ENCODE measurements at places on chromosomes 6 and 20.

GRCh38 chr6:105994591-105995390 is 91.3 kb upstream of the PRDM1 start:
- H3K4me1 ChIP-seq: no peaks in the 10 kb centered on the region
- peaks cover 24% of the 10 kb centered on the region for H3K27me3 ChIP-seq
- H3K36me3 ChIP-seq: no peaks in the 10 kb centered on the region
- peak overlapping the region; percentile 41 for H3K4me3 ChIP-seq

GRCh38 chr6:158175111-158175510 is 7.0 kb downstream of the GTF2H5 start:
- no peaks in the 10 kb centered on the region for H3K27me3 ChIP-seq
- no peak for DNase-seq
- no peaks in the 10 kb centered on the region for H3K4me1 ChIP-seq

DNA sequence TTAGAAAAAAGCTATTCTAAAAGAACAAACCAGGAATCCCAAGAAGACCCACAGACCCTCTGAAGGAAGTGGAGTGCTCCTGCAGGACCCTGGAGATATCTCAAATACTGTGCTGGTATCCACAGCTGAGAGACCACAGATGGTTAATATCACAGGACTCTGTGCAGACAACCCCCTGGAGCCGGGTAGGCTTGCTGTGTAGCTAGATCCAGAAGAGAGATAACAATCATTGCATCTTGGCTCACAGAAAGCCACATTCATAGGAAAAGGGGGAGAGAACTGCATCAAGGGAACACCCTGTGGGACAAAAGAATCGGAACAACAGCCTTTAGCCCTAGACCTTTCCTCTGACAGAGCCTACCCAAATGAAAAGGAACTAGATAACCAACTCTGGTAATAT is 689.5 kb downstream of the PHF3 start:
- no peak overlapping the region for H3K27ac ChIP-seq
- no peaks in the 10 kb centered on the region for H3K36me3 ChIP-seq
- no peak for DNase-seq

DNA sequence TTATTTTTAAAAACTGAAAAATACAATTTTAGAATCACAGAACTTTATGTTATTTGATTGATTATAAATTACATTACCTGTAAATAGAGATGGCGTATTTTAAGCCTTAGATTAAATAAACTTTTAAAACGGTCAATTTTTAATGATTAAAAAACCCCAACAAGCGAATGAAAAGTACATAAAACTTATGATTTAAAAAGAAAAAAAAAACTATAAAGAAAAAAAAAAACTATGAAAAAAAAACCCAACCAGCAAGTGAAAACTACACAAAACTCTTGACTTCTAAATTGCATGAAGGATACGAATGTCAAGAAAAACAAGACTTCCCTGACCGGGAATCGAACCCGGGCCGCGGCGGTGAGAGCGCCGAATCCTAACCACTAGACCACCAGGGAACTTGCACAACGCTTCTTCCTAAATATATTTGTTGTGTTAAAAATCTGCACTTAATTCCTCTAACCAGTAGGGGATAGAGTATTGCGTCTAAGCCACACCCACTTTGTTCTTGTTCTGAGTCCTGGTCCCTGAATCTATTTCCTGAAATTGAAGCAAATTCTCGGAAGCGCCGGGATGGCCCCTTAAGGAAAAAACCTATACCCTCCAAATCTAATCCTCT is 10.7 kb upstream of the NCOA7 start:
- H3K36me3 ChIP-seq: no peaks in the 10 kb centered on the region
- DNase-seq: peak; percentile 97
- peak overlapping the region; percentile 97 for H3K27ac ChIP-seq
- no peaks in the 10 kb centered on the region for H3K27me3 ChIP-seq
- no peaks in the 10 kb centered on the region for H3K4me1 ChIP-seq

GRCh38 chr6:21199262-21199661 is 394.3 kb upstream of the SOX4 start:
- no peak for DNase-seq
- no peak overlapping the region for H3K4me3 ChIP-seq
- H3K36me3 ChIP-seq: no peaks in the 10 kb centered on the region
- H3K27me3 ChIP-seq: no peaks in the 10 kb centered on the region

- no peaks in the 10 kb centered on the region for H3K27me3 ChIP-seq
- no peak overlapping the region for H3K27ac ChIP-seq
- no peak overlapping the region for H3K4me3 ChIP-seq
- DNase-seq: no peak
- H3K36me3 ChIP-seq: no peaks in the 10 kb centered on the region
Observed at GRCh38 chr6:139099984-139100383, 34.9 kb upstream of the HECA start.

DNA sequence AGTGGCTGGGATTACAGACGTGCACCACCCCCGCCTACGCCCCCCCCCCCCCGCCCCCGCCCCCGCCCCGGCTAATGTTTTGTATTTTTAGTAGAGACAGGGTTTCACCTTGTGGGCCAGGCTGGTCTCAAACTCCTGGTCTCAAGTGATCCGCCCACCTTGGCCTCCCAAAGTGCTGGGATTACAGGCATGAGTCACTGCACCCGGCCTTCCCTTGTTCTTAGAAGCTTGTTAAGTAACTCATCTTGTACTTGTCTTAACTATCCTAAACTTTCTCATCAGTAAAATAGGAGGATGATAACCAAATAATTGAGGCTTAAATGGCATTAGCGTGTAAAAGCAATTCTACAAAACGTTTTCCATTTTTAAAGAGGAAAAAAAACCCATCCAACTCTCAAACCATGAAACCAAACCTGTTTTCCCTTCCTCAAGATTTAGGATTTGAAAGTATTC is 4.2 kb downstream of the CDYL start:
- H3K4me1 ChIP-seq: peaks cover 25% of the 10 kb centered on the region
- no peak overlapping the region for H3K27ac ChIP-seq
- H3K36me3 ChIP-seq: no peaks in the 10 kb centered on the region

DNA sequence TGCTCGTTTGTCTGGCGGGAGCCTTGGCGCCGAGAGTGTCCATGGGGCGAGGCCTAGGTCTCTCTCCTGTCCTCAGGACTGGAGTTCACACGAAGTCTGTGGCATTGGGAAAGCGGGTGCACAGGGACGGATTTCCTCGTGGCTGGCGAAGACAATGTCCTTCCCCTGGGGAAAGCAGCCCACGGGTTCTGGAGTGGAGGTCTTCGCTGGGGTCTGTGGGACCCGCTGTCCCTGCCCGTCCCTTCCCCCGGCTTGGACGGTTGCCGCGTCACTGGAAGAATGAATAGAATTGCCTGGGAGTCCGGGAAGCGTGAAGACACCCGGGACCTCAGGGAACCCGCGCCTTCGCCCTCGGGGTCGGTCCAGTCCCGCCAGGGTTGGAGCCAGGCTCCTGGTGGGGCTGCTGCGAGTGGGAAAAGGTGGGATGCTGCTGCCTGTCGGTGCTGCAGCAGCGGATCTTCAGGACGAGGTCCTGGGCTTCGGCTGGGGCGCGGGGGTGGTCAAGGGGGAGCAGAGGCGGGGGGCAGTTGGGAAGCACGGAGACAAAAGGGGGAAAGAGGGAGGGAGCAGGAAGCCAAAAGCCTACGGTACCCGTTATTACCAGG is 441.8 kb upstream of the DEFB115 start:
- DNase-seq: no peak
- H3K4me1 ChIP-seq: no peaks in the 10 kb centered on the region
- no peaks in the 10 kb centered on the region for H3K27me3 ChIP-seq
- no peak overlapping the region for H3K4me3 ChIP-seq

DNA sequence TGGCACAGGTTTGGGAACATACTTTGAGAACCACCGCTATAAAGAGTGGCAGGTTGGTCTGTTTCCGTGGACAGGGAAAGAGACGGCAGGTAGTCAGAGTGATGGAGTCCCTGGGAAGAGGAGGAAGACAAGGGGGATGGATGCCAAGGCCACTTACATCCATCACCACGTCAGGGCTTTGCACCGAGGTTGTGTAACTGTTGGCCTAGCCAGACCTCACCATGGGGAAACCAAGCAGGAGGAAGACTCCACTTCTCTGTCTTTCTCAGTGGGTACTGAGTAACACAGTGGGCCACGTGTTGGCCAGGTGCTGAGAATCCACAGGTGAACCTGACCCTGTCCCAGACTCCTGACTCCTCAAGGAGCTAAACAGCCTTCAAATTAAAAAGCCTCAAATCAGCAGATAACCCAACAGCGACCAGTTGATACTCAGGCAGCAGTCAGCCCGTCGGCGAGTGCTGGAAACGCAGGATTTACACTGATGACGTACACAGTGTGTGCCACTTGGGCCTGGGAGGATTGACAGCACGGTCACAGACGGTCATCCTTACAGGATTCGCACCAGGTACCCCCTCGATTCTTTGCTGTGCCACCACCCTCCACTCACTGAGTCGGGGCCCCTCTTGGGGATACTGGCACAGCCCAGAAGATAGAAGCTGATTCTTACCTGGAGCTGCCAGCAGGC is 134.6 kb upstream of the SNX9 start:
- H3K27ac ChIP-seq: no peak overlapping the region
- H3K36me3 ChIP-seq: no peaks in the 10 kb centered on the region
- DNase-seq: no peak
- no peaks in the 10 kb centered on the region for H3K27me3 ChIP-seq
- no peak overlapping the region for H3K4me3 ChIP-seq

DNA sequence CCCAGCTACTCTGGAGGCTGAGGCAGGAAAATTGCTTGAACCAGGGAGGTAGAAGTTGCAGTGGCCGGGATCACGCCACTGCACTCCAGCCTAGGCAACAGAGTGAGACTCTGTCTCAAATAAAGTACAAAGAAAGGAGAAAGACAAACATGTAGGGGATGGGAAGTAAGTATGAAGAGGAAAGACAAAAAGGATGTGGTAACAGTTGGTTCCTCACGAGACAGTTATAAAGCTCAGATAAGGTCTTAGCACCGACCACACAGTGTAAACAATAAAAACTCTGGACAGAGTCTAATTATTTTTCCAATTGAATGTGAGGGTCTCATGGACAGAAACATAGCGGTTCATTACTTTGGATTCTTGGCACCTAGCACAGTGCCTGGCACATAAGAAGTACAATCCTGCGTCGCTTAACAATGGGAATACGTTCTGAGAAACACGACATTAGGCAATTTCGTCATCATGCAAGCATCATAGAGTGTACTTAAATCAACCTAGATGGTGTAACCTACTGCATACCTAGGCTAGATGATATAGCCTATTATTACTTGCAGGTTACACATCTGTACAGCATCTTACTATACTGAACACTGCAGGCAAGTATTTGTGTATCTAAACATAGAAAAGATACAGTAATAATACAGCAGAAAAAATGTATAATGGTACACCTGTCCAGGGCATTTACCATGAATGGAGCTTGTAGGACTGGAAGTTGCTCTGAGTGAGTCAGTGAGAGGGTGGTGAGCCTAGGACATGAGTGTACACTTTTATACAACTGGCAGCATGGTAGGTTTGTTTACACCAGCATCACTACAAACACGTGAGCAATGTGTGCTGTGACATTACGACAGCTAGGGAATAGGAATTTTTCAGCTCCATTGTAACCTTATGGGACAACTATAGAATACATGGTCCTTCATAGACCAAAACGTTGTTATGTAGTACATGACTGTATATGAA is 38.2 kb downstream of the MBOAT1 start:
- no peak overlapping the region for H3K27ac ChIP-seq
- H3K36me3 ChIP-seq: no peaks in the 10 kb centered on the region
- no peaks in the 10 kb centered on the region for H3K27me3 ChIP-seq
- no peaks in the 10 kb centered on the region for H3K4me1 ChIP-seq

DNA sequence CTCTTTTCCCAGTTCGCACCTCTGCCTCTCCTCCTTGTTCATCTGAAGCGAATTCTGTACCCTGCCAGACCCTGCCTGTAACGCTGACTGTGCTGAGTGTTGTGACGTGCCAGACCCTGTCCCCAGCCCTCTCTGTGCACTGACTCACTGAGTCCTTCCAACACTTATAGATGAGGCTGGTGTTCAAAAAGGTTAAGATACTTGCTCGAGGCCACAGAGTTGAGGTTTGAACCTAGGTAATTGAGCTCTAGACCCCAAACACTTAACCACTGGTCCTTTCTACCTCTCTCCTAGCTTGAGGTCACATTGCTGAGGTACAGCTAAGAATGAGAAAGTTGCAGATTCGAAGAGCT is 45.7 kb upstream of the NEDD9 start:
- no peaks in the 10 kb centered on the region for H3K27me3 ChIP-seq
- H3K36me3 ChIP-seq: no peaks in the 10 kb centered on the region
- H3K27ac ChIP-seq: no peak overlapping the region
- no peak for DNase-seq

DNA sequence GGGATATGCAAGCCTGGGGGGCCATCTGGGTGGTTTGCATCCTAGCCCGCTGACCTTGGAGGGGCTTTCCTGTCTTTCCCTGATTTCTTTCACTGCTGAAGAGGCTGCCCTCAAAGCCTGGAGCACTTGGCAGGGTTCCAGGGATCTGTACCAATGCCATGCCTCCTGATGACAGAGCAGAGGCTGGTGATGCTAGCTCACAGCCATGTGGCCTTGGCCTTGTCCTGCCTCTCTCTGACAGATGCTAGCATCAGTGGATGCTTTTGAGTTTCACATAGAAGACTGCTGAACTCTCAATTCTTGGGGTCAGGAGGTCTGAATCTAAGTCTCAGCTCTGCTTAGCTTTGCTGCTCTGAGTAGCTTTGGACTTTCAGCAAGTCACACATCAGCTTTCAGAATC is 21.9 kb upstream of the RREB1 start:
- H3K27me3 ChIP-seq: no peaks in the 10 kb centered on the region
- H3K4me3 ChIP-seq: no peak overlapping the region
- H3K4me1 ChIP-seq: no peaks in the 10 kb centered on the region
- H3K27ac ChIP-seq: no peak overlapping the region
- peak; percentile 66 for DNase-seq
